Tibial nerve (tissue), 4 donors: ENCODE measurements at places on chromosomes 12 and 14.
A peak's percentile ranks its signal among the peaks of the same experiment; 100 is the strongest.

GRCh38 chr14:103156651-103157378 is 33.6 kb downstream of the TNFAIP2 start:
- DNase-seq, result no peak

GRCh38 chr12:12016284-12017100 is 54.2 kb upstream of the BCL2L14 start:
- no peak for DNase-seq

GRCh38 chr14:25658988-25659387 is 609.0 kb upstream of the STXBP6 start:
- DNase-seq, result no peak

DNA sequence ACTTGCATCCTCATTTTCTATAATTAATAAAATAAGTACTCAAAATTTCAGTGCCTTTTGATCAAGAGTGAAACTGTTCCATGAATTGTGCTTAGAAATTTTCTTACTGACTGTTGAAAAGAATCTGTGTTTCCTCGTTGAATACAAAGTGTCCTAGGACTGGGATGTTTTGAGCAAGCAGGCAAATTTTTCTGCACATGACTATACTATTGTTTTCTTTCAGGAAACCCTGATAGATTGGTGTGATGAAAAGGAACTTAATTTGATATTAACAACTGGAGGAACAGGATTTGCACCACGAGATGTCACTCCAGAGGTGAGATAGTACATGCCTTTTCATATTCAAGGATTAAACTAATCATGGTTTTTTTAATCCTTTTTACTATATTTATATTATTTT is 316.3 kb downstream of the GPHN start:
- DNase-seq, result no peak

DNA sequence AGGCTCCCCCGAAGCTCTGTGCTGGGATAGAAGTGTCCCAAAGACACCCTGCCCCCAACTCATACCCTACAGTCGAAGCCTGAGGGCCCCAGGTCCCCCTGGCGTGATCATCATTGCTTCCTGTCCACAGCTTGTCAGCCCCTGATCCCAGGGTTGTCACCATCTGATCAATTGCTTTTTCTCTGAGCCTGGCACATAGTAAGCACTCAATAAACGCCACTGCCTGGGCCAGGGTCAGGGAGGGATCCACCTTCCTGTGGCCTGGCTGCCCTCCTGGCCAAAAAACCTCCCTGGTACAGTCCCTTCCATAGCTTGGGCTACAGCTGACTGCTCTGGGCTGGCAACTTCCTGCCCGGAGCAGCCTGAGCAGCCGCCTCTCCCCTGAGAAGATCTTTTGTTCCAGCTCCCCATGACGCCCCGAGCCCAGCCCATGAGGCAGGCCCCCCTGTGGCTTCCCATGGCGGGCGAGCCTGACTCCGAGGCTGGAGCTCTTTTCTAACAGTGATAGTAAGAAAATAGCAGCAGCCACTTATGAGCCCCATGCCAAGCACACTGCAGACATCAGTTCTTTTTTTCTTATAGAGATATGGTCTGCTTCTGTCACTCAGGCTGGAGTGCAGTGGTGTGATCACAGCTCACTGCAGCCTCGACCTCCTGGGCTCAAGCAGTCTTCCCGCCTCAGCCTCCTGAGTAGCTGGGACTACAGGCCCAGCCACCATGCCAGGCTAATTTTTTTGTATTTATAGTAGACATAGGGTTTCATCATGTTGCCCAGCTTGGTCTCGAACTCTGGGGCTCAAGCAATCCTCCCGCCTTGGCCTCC is 6.5 kb downstream of the SH2B3 start:
- DNase-seq, result no peak

GRCh38 chr12:121030576-121031212 is 8.4 kb downstream of the OASL start:
- no peak for DNase-seq

- no peak for DNase-seq
Measured at GRCh38 chr14:64554556-64554955, 4.8 kb downstream of the PPP1R36 start.

- DNase-seq, result peak; percentile 19
Measured at GRCh38 chr12:127170226-127171180, 1096.5 kb upstream of the TMEM132C start.

DNA sequence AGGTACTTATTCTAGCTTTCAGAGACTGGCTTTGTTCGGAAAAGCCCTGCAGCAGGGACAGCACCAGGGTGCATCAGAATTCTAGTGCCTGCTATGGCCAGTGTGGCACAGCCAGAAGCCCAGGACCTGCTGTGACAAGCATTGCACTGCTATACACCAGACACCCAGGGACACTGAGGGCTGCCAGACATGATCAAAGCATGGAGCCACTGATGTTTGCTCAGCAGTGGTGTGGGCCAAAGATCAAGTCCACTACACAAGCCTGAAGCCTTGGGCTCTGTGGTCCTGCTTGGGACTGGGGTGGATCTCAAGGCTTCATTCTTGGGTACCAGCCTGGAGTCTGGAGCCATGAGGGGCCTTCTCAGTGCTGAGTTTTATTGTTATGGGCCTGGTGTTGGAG is 36.1 kb upstream of the CDKN3 start:
- DNase-seq, result no peak

DNA sequence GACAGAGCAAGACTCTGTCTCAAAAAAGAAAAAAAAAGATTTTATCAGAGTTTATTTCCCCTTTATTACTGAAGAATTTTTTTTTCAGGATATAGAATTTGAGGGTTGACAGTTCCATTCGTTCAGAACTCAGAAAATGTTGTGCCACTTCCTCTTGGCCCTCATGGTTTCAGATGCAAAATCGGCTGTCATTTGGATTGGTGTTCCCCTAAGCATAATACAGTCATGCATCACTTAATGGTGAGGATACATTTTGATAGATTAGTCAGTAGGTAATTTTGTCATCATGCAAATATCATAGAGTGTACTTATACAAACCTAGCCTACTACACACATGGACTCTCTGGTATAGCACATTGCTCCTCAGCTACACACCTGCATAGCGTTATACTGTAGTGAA is 263.9 kb upstream of the RTL1 start:
- DNase-seq, result no peak

GRCh38 chr12:65462484-65462883 is 184.0 kb downstream of the MSRB3 start:
- DNase-seq, result no peak

- no peak for DNase-seq
Measured at GRCh38 chr14:79965896-79966295, 245.4 kb downstream of the DIO2 start.

- DNase-seq, result no peak
Measured at GRCh38 chr12:57730336-57731067, 8.0 kb downstream of the AGAP2 start.

DNA sequence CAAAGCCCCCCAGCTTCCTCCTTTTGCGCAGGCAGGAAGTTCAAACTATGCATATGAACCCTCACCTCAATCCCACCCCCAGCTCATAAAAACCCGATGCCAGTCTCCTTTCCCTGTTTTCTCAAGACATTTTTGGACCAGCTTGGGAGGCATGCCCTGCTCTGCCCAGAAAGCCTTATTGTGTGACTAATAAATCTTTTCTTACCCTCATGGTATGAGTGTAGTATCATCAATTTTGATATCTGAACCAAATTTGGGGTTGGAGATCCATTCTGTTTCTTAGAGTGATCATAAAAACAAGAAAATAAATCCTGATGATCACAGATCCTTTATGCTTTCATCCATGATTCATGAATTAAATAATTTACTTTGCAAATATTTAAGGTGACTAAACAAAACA is 128.5 kb downstream of the ALG10B start:
- DNase-seq, result no peak

GRCh38 chr14:74956280-74957072 is 1.1 kb upstream of the PGF start:
- DNase-seq, result no peak

DNA sequence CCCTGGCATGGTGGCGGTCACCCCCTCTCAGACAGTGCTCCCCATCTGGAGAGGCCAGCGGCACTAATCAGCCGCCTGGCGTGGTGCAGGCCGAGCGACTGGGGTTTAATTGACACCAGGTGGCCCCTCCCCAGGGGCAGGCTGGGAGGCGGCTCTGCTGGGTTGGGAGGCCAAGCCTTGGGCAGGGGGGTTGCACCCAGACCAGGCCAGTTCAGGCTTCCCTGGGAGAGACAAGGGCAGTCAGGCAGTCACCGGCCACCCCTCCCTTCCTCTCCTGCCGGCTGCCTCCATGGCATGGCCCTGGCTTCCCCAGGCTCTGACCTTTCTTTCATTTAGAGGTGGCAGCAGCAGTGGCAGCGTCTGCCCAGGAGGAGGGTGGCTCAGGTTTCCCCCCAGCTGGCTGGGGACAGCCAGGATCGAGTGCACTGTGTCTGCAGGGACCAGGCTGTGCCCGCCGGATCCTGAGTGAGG is 78.1 kb upstream of the NOS1 start:
- no peak for DNase-seq

- no peak for DNase-seq
Measured at GRCh38 chr14:60195179-60195810, 30.1 kb upstream of the DHRS7 start.

GRCh38 chr14:51336734-51337133 is 96.7 kb downstream of the TMX1 start:
- no peak for DNase-seq

GRCh38 chr12:19301688-19302087 is 137.6 kb upstream of the AEBP2 start:
- DNase-seq, result no peak

DNA sequence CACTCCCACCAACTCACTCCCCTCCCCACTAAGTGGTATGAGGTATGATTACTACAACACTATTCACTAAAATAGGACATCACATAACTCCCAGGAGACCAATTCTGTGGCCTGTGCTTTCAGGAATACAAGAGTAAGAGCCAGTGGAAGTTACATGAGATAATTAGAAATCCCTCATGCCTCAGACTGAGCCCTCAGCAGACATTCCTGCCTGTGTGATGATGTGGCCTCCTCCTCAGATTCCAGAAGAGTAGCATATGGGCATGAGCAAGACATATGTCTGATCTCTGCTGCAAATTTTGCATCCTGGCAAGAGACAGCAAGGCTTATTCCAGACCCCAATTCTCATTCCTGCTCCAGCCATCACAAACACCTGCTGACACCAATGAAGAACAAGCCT is 46.0 kb upstream of the BMP4 start:
- no peak for DNase-seq

DNA sequence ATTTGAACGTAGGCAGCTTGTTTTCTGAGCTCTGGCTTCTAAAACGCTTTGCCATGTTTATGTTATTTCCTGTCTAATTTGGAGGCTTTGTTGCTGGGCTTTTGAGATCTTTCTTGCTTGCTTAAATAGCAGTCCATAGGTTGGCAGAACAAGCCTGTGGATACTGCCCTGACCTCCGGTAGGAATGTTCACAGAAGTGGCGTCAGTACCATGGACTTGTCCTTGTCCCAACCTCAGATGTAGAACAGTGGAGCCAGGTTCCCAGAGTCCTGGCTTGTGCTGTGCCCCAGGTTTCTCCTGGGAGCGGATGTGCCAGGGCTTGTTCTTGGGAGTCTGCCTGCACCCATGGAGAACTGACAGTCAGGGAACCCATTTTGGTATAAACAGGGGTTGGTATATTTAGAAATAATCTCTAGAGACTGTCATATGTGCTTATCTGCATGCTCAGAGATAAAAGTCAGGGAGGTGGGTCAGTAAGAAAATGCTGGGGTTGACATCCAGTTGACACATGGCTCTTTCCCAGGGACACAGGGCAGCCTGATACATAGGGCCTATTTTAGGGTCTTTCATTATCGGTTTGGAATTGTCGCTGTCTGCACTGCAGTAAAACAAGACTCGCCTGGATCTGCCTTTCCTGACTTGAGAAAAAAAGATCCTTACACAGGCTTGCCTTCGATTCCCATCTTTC is 22.9 kb downstream of the CACNA1C start:
- DNase-seq, result no peak

DNA sequence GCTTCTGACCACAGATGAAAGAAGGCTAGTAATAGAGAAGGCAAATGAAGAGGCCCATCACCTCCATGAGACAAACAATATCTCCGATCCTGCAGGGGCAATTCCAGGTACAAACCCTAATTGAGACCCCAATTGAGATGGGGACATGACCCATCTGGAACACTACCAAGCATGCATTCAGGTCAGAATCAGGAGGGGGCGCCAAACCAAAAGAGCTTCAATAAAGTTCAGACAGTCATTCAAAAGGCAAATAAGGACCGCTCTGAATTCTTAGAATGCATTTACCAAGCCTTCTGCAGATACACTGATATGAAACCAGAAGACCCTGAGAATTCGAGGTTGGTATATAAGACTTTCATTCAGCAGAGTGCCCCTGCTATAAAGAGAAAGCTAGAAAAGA is 10.2 kb upstream of the EDDM3B start:
- DNase-seq, result peak; percentile 15

DNA sequence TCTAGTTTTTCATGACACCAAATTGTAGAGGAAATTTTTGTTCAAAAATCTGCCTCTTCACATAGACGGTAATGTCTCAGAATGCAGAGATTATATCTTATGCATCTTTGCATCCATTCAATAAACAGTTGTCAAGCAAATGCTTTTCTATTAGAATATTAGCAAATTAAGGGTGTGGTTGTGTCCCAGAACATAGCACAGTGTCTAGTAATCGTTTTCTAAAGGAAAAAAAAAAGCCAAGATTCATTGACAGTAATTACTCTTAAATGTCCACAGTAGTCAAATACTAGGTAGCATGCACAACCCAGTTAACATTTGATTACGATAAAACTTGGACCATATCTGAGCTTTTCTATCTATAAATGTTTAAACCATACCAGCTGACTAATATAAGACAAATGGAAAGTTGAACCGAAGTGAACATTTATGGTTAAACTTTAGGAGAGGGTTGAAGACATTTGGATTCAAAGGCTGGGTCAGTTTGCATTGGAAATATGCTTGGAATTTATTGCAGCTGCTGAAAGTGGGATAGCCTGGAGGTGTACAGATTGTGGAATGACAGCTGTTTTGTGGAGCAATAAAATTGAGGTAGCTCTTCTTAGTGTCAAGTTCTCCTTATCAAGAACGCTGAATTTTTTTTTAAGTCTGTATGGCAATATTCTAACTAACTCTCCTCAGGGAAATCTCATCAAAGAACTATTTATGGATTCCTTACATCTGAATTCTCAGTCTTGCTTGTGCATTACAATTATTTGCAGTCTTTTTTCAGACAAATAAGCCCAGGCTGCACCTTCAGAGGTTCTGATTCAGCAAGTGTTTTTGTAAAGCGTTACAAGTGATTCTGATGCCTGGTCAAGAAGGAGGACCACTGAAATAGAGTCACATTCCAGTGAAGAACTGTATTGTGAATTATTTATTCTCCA is 66.7 kb upstream of the ATP2B1 start:
- DNase-seq, result no peak

DNA sequence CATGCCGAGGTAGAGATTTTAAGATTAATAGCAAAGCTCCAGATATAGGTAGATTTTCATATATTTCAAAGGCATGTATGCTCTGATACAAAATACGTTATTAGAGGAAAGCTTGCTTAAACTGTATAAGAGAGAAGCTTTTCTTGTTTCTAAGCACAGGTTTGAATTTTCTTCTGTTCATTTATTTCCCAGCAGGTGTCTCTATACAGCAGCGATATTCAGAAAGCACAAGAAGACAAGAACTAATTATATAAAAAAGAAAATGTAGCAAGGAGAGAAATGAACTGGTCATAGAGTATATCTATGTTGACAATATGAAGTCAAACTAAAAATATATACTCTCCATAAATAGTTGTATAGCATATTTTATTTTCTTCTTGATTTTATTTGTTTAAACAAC is 307.4 kb upstream of the NOVA1 start:
- DNase-seq, result no peak
